CD4-positive, alpha-beta T cell treated with Interleukin-4 for 1 hour (primary cell): ENCODE measurements at places on chromosomes 4 and X.
A peak's percentile ranks its signal among the peaks of the same experiment; 100 is the strongest.

DNA sequence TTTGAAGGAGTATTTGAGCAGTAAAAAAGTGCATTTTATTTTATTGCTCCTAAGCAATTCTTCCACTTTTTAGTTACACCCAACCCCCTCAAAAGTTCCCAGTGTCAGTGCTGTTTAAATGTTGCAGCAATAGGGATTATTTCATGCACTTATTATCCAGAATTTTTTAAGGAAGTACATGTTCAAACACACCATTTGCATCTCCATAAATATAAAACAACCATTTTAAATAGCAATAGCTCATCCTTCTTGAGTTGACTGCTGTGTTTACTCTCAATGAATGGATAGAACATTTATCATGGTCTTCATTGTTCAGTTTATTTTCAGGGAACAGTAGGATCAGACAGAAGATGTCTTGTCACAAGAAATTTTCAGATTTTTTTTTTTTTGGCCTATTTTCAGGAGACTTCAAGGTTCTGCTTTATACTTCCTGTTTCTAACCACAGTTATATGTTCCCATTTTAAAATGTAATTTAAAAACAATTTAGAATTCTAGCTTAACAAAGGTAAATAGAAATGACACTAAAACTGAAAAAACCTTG is 171.9 kb downstream of the TMA16 start:
- no peak for DNase-seq

DNA sequence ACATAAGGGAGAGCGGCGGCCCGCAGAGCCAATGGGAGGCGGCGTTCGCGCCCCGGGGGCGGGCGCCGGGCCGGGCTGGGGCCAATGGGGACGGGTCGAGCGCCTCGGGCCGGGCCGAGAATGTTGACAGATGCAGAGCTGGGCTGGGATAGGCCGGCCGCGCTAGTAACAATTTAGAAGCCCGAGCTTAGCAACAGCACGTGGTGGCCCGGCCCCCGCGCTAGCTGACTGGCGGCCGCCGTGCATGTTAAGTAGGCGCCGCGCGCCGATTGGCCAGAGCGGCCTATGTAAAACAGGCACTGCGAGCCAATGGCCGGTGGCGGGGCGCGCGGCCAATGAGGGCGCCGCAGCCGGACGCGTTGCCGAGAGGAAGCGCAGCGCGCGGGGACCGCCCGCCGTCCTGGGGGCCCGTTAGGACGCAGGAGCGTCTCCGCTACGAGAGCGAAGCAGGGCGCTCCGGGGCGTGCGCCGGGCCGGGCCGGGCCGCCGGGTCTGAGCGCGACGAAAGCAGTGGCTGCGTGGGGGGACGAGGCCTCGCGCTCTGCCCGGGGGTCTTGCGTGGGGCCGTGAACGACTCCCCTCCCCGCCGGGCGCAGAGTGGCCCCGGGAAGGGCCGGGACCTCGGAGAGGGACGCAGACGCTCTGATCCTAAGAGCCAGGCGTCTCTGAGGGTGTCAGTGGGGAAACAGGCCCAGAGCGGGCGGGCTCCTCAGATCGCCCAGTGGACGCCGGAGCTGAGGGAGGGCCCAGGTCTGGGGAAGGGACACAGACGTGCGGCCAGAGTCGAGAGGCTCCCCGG is 435 bp upstream of the MXD4 start:
- peak; percentile 99 for DNase-seq

DNA sequence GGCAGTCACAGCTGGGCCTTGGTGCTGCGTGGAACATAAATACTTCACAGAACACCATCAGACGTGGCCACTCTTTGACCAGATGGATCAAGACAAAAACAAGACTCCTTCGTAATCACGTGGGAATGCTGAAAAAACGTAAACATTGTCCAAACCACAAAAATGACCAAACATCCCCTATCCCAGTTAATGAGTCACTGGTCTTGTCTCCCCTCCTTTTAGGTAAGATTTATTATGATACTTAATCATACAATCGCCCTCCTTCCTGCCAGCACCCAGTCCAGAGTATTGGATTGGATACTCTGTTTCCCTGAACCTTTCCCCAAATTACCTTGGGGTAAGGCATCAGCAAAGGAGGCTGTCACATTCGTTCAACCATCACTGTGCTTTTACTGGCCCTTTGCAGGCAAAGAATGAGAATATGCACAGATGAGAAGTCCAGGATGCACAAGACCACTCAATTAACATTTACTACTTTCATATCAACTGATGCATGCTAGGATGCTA is 601 bp upstream of the TCEANC start:
- DNase-seq: peak; percentile 1

DNA sequence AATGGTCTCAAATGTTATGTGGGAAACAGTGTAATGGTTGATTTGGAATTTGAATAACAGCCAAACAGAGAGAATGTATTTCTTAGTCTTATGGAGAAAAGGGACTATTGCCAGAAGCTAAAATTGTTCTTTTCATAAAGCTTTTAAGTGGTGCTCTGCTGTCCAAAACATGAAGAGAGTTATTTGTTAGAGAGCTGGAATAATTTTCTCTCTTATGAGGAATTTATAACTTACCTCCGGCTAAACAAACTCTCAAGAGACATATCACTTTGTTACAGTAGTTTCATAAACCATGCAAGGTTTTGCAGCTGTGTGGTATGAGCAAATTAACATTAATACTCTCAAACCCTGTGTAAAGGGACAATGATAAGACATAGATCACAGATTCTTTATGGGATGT is 28.6 kb downstream of the SULT1B1 start:
- no peak for DNase-seq

GRCh38 chrX:131729295-131729694 is 185.4 kb downstream of the OR13H1 start:
- DNase-seq: no peak

DNA sequence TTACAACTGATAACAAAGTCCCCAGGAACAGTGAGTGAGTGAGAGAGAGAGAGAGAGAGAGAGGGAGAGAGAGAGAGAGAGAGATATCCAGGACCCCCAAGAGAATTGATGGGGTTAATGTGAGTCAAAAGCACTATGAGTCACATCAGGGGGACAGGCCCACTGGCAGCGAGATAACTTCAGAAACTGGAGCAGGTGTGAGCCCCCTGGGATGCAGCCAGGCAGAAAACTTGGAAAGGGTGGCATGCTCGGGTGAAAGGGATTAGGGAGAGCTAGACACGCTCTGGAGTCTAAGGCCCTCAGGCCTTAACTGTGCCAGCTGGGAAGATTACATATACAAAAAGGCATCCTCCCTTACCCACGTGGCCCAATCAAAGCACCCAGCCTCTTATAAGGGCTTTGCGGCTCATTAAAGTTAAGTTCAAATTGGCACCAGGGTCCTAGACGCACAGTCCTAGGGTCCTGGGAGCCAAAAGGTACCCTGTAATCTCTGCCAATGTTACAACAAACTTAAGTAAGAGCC is 841 bp downstream of the ACOT9 start:
- DNase-seq: peak; percentile 21

DNA sequence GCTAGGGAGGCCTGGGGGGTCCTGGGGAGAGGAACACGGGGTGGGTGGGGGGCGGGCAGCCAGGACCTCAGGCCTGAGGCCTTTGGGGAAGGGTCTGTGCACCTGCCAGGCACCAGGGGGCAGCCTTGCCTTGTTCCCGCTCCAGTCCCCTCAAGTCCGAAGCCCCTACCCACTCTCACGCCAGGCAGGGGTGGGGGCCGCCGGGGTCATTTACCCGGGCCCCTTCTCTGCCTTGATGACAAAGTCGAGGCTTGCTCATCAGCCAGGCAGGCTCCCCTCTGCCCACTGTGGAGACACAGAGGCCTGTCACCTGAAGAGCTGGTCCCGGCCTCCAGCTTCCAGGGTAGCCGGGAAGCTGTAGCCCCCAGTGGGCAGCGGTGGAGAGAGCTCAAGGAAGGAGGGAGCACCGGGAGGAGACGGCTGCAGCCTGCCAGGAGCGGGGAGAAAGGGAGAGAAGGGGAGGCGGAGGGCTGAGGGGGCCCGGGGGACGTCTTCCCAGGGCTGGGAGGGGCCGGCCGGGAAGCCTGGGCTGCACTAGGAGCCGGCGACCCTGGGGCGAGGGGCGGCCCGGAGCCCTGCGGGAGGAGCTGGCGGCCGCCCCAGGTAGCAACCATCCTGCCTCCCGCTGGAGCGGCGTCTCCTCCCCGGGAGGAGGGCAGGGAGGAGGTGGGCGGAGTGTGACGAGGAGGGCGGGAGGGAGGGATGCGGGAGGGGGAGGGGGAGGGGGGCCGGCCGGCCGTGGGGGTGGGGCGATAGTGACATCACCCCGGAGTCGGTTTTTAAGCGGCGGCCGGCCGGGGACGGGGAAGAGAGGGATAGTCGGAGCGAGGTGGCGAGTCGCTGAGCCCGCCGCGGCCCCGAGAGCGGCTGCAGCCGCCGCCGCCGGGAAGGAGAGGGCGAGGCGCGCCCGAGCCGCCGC is at the start of gene SLC6A8:
SLC6A8 (plus strand) TSS at position 806 of the 919 bp plus-strand sequence. CDS start 649 bp downstream, outside the sequence.
- peak; percentile 49 for DNase-seq

DNA sequence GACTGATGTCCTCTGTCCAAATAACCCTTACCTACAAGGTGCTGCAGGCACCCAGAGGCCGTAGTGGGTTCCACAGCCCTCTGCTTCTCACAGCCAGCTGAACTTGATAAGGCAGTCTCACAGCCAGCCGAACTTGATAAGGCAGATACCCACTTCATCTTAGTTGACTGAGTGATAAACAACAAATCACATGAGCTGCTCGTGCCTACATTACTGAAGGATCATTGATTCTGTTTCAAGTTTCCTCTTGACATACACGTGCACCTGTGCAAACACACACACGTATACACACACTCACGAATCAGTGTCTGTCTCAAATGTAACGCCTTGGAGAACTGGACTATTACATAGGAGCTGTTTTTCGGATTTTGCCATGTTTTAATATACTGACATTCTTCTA is 276.3 kb downstream of the DCTD start:
- no peak for DNase-seq

- no peak for DNase-seq
Observed at GRCh38 chrX:136762820-136763452, 17.8 kb downstream of the ARHGEF6 start.

DNA sequence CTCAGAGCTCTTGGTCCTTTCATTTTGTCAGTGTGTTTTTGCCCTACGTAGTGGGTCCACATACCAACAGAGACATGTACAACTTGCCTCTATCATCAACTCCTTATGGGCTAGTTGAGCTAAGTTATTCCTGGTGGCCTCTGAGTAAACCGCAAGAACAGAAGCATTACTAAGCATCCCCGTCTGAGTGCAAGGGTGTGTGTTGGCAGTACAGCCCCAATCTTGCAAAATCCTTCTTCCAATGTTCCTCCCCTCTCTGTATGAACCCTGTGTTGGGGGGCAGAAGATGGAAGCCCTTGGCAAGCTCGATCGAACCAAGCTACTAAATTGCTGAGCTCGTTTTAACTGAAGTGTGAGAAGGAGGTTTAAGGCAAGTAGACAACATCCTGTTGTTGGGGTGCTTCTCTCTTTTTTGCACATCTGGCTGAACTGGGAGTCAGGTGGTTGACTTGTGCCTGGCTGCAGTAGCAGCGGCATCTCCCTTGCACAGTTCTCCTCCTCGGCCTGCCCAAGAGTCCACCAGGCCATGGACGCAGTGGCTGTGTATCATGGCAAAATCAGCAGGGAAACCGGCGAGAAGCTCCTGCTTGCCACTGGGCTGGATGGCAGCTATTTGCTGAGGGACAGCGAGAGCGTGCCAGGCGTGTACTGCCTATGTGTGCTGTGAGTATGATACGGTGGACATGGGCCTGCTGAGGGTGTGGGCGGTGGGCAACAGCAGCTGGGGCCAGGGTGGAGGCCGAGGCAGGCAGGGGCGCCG is at the start of gene SH2D1A:
SH2D1A (plus strand) TSS at position 447 of the 760 bp plus-strand sequence; CDS start at position 527, 80 bp downstream.
- DNase-seq: peak; percentile 61

DNA sequence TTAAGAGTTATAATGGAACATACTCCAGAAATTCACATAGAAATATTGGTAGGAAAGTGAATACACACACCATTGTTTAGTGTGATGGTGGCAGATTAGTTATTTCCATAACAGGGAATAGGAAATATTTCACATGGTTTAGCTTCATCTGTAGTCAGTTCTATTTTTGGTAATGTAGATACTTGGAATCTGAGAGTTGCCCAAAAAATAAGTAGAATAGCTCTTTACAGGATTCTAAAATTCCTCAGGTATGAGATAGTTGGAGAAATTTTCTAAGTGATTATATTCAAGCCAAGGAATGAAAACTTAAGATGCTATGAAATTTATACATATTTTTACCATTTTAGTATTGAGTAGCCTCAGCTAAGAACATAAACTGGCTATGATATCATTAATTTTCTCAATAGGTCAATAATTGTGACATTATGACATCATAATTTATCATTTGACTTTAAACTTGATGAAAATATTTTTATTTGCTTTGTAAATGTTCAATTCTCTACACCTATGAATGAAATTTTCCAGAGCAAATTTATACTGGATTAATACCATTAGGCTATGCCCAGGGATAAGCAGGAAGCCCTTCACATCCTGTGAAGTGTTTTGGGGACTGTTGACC is 35.8 kb downstream of the CPEB2 start:
- DNase-seq: no peak

- no peak for DNase-seq
Observed at GRCh38 chrX:41732260-41732659, 8.3 kb downstream of the GPR82 start.

- no peak for DNase-seq
Observed at GRCh38 chr4:1172228-1172851, at the start of gene SPON2. Gene SPON2 (minus strand): TSS chr4:1172583.

- DNase-seq: peak; percentile 13
Observed at GRCh38 chr4:54971474-54971950, 153.9 kb downstream of the KDR start.

- DNase-seq: no peak
Observed at GRCh38 chr4:6116696-6117285, 83.6 kb downstream of the JAKMIP1 start.

DNA sequence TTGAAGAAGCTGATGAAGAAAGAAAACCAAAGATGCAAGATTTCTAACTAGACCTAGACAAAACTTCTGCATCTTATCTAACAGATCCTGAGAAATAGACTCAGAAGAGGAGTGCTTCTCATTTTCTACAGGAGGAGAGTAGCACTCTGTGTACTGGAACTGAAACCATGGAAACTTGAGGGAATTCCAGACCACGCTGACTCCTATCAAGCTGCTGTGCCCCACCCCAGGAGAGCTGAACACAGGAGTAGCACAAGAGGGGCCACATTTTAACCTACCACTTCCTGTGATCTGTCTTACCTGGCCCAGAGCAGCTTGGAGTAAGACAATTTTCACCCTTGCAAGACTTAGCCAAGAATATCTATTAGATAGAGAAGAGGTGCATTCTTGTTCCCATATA is 248.9 kb downstream of the SCFD2 start:
- no peak for DNase-seq

DNA sequence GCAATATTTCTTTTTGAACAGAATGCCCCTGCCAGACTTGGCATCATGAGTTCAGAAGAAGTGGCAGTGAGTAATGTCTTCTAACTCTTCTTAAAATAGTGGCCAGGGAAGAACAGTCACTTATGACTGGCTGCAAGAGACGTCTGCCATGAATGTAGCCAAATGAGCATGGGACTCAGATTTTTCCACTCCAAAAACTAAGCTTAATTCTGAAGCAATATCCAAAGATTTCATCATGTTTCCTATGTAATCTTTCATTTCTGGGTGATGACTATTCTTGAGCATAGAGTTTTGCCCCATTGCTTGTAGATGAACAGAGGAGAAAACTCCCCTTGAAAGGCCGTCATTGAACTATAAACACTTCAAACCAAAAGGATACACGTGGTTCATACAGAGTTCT is 11.8 kb downstream of the AMBN start:
- no peak for DNase-seq
